ENCODE measurements at places on chromosomes 4 and X.
A peak's percentile ranks its signal among the peaks of the same experiment; 100 is the strongest.

DNA sequence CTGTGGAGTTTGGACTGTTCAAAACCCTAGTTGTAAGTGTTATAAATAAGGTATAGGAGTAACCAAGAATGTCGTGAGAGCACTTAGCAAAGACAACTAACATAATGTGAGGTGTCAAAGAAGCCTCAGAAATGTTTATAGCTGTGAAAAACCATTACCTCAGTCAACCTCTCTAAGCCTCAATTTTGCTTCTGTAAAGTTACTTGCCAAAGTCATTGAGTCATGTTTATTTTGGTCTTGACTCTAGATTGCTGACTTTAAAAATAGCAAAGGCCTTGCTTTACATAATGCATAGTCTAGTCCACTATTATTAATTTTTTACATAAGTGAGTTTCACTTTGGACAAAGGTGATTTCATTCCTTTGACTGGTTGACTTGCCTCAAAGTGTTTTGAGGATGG lies 257.6 kb upstream of the CXXC4 start:
- no peak for DNase-seq

DNA sequence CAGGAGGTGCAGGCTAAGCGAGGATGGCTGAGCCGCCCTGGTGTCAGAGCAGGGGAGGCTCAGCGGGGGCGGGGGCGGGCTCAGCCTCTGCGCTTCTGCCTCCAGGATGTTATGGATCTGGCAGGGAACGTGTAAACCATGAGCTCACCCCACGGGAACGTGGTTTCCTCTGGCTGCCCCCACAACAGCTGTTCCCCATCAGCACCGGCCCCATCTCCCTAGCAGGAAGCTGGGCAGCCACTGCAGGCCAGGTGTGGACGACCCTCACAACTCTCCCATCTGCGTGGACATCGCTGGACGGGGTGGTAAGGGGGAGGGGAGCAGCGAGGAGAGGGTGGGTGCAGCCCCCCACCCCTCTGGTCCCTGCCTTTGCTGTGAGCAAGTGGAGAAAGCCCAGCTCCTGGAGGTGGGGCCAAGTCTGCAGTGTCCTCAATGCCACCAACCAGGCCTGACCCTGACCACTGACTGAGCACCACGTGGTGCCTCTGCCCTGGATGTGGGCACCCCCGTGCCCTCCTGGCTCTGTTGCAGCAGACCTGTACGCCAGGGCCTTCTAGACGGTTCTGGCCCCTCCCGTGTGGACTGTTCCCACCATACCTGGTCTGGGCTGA lies 28.1 kb upstream of the SPON2 start:
- DNase-seq: peak; percentile 86

- DNase-seq: no peak
Observed at GRCh38 chrX:44101281-44101680, 128.1 kb upstream of the NDP start.

DNA sequence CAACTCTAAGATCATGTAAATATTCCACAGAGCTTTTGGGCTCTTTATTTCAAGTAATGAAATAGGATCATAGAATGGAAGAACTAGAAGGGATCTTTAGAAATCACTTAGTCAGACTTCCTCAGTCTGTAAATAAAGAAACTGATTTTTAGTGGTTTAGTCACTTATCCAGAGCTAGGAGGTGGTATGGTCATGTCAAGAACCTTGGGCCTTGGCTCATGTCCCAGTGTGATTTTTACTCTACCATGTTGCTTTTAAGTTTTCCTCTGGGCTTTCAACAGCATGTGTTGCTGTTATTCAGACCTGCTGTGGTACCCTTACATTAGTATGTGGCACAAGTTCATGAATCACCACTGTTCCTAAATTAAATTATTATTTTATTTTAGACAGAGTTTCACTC lies 184.9 kb downstream of the FRAS1 start:
- DNase-seq: no peak

- no peak for DNase-seq
Observed at GRCh38 chrX:2592279-2592678, 91.5 kb upstream of the DHRSX start.

DNA sequence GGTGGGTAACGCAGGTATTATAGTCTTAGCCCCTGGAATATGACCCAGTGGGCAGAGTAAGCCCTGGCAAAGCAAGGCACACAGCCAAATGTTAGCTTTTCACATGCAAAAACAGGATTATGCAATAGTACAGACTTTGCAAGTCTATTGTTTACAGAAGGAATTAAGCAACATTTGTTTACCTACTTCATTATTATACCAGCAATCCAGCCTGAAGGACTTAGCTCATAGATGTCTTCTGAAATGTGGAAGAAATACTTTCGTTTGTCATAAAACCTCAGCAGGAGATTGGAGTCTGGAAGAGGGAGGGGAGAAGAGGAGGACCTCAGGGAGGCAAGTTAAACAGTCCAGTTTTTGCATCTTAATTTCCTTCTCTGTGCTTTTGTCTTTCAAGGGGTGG lies 226.7 kb upstream of the CENPE start:
- DNase-seq: no peak

DNA sequence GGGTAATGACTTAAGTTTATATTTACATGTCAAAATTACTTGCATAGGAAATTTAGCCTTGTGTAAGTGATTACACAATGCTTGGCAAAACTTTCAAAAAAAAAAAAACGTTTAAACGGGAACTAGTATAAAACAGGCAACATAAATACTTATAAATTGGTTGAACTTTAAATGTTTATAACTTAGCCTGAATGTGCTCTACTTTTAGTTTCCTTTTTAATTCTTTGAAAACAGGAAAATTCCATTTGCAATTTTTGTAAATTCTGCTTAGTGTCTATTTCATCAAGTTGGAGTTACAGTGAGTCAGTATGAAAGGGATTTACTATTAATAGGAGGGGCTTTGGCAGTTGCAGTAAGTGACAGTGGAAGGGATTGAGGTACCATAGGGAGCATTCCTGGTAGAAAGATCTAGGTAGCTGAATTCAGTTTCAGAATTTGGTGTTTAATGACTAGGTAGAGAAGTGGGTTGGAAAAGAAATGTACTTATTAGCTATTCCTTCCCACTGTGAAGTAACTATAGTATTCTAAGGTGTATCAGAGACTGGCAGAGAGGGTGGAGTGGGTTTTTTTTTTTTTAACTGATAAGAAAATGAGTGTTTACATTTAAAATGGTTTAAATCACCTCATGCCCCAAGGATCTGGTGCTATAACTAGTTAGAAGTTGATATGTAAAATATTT lies 2.8 kb downstream of the STAG2 start:
- no peak for DNase-seq

GRCh38 chr4:45063696-45064095 lies 337.3 kb upstream of the GNPDA2 start:
- no peak for DNase-seq

- no peak for DNase-seq
Observed at GRCh38 chrX:154432210-154432609, 3.7 kb downstream of the ATP6AP1 start.

DNA sequence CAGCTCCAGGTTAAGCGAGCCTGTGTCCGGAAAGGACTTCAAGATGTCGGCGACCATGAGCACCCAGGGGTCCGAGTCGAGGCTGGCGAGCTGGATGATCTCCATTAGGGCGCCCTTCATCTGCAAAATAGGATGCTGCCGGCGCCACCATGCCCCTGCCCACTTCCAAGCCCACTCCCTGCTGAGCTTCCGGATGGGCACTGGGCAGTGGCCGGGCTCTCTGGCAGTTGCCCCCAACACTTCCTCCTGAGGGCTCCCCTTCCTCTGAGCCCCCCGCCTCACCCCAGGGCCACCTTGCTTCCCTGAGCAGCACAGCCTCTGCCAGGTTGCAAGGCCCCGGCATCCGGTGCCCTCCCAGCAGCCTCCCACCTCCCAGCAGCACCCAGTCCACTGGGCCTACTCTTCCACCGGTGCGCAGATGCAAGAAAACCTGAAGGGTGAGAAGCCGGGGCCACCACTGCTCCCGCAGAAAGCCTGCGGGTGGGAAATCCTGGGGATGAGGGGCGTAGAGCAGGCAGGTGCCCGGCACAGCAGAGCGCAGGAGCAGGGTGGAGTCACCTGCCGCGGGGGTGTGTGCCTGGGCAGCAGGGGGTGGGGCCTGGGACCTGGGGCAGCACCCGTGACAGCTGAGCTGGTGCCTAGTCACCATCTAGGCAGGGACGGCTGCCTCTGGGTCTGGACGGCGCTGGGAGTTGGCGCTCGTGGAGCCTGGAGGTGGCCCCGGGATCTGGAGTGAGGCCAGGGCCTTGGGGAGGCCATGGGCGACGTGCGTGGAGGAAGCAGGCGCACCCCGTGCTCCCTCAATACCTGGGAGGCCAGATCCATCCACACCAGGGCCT lies 17.0 kb downstream of the NELFA start:
- peak; percentile 91 for DNase-seq

DNA sequence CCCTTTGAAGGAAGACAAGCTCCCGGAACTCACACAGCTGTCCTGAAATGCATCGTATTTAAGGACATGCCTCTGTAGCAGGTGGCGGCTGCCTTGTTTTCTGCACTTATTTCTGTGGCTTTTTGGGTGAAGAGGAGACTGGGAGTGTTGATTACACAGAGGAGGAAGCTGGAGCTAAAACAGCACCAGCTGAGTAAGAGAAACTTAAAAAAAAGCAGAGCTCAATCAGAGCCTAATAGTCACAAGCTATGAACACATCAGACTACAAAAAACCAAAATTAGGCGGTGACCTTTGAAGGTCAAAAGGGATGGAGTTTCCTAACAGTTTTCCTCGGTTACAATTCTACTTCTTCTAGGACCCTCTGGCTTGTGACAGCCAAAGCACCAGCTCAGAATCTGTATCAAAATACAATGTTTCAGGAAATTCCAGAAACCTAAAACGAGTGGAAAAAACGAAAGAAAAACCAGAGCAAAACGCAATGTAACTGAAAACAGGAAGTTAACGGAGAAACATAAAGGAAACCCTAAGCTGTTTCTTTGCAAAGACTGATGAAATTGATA lies 13.5 kb downstream of the PRKX start:
- no peak for DNase-seq

DNA sequence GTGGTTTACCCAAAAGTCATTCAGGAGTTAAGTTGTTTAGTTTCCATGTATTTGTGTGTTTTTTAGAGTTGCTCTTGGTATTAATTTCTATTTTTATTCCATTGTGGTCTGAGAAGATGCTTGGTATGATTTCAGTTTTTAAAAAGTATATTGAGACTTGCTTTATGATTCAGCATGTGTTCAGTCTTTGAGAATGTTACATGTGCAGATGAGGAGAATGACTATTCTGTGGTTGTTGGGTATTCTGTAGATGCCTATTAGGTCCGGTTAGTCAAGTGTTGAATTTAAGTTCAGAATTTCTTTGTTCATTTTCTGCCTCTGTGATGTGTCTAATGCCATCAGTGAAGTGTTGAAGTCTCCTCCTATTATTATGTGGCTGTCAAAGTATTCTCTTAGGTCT lies 249.4 kb downstream of the ARHGAP10 start:
- no peak for DNase-seq

DNA sequence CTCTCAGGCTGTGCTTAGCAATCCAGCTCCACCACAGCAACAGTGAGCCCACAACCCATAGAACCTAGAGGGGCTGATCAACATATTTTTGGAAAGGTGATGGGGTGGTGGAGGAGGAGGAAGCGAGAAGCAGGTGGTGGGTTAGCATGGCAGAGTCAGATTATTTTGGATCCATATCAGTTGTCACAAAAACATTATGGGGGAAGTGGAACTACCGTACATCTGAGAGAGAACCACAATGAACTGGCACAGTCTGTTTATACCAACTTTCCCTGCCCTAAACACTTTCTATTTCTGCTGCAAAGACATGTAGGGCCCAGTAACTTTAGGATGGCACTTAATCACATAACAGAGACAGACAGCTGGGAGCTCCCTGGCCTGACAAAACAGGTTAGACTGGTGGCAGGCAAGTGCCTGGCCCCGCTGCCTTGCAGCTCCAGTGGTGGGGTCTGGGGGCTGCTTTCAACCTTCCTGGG lies 4.3 kb downstream of the SLC9A7 start:
- no peak for DNase-seq

DNA sequence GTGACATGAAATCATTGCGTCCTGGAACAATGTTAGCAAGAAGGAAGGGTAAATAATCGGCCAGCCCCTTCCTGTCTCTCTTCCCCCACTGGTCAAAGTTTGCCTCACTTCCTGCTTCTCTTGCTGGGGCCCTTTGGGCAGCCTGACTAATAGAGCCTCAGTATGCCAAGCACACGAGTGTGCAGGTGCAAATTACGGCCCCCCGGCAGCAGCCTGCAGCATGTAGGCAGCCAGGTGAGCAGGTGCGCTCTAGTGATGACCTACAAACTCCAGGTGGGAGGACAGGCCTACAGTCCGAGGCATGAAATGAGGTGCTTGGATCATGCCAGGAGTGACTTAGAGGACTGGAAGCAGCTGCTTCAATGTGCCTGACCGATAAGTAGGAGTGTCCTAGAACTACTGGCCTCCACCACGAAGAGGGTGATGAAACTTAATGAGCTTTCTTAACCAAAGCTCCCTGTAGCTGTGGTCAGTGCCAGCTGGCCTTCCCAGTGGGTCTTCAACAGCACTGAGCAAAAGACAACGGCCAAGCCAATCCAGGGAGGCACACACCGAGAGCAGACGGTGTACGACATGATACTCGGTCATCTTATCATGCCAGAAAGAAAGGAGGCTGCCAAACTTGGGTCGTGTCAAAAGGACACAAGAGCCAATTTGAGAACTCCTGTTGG lies 26.1 kb upstream of the FAT1 start:
- DNase-seq: no peak

GRCh38 chrX:30618160-30618765 lies 35.0 kb upstream of the GK start:
- no peak for DNase-seq

DNA sequence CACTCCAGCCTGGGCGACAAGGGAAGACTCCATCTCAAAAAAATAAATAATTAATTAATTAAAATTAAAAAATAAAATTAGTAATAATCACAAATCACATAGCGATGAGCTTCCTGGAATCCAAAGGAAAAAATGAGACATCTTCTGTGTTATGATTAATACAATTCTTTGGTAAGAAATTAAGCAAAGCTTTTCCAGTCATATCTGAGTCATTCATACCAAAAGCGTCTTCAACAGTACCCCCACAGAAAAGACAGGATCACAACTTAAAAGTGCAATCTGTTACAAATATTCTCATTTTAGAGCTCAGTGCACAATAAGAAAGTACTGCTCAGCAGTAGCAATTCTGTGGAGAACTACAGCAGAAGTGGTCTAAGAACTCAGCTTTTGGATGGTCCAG lies 168.5 kb upstream of the MXRA5 start:
- no peak for DNase-seq

DNA sequence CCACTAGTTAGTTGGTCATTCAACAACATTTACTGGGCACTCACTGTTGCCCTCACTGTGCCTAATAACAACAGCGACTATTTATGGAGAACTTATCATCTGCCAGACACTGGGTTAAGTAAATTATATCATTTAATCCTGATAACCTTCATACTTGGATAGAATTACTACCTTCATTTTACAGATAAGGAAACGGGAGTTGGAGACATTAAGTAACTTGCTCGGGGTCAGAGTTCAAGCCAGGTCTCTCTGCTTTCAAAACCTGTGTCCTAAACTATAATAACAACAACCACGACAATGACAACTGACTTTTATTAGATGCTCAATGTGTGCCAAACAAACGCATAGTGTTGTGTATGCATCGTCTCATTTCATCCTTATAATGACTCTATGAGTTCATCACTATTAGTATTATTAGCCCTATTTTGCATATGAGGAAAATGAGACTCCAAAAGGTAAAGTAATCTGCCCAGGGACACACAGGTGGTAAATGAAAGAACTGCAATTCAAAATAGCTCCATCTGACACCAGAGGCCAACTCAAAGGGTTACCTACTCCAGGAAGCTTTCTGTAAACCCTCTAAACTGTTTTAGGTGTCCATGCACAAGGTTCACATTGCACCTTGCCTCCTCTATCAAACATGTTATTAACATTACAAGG lies 98.4 kb upstream of the ACSL4 start:
- no peak for DNase-seq

GRCh38 chr4:140617499-140618248 lies 48.9 kb upstream of the UCP1 start:
- DNase-seq: no peak

Data from chondrocyte (in vitro differentiated cells).